ENCODE measurements at places on chromosomes 4 and X.

GRCh38 chrX:78754917-78755316, 7.4 kb downstream of the LPAR4 start:
- no peak for DNase-seq

DNA sequence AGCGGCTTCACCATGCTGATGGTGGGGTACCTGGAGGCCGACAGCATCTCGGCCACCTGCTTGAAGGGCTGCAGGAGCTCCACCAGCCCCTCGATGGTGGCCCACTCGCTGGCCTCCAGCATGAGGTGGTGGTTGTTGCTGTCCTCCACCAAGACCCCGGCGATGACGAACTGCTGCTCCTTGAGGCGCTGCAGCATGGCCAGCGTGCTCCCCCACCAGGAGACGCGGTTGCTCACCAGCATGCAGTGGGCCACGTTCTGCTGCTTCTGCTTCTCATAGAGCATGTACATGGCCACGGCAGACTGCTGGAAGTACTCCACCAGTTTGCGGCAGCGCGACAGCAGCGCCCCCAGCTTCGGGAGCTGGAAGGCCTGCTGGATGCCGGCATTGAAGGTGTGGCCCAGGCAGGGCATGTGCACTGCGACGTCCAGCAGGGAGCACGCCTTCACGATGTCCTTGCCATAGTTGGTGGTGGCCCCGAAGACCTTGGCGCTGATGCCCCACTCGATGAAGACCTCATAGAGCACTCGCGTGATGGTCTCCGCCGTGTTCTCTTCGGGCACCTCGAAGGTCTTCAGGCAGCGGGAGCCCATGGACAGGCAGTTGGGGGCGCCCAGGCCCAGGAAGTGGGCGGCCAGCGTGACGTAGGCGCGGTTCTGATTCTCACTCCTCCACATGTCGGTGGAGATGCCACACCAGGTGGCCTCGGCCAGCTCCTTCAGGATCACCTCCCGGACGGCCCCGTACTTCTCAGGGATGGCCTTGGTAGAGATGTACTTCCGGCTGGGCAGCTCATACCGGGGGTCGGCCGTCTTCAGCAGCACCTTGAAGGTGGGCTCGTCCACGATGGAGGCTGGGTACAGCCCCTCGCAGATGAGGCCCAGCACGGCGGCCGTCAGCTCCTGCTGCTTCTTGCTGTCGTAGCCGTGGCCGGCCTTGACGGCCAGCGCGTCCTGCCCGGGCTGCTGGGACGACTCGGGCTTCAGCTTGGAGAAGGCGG, 11.0 kb downstream of the DHRSX start:
- DNase-seq = no peak

- no peak for DNase-seq
Measured at GRCh38 chr4:125679989-125680388, 365.2 kb downstream of the FAT4 start.

GRCh38 chrX:134423606-134424005, 36.4 kb upstream of the HPRT1 start:
- DNase-seq = no peak

- no peak for DNase-seq
Measured at GRCh38 chrX:41381685-41382084, 47.7 kb downstream of the DDX3X start.

DNA sequence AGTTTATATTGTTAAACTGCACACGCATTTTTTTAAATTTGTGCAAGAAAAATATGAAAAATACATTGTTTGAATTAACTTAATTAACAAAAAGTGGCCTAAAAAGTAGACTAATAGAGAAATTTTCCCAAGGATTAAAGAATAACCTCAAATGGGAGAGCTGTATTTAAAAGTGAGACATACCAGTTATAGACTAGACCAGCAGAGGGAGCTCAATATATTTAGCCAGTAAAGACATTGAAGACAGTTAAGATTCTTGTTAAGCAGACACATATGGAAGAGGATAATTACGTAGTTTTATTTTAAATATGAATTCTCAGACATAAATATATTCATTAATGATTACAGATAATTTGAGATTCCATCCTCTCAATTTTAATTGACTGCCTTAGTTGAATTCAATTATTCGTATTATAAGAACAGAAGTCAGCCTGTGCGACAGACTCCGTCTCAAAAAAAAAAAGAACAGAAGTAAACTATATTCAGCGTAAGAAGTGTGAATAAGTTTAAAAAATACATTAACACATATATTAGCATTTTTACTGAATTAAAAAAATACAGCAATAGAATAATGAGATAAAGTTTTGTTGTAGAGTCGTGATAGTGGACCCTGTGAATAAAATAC, 64.8 kb downstream of the GLRA3 start:
- DNase-seq = no peak

GRCh38 chr4:97412331-97412730, 730.9 kb downstream of the STPG2 start:
- DNase-seq = no peak

DNA sequence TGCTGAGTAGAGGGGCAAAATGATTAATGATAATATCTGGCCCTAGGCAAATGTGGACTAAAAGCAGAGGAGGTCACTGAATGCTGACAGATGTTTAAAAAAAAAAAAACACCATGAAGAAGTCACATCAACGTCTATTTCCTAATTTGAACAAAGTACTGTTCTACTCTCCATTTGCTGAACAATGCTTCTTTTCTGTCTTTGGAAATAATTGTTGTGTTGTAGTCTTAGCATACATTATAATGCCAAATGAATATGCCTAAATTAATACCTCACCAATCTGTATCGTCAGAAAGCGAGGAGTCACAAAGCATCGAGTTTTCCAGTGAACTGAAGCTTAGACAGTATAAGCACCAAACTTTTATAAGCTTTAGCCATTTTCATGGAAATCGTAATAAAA, 140.9 kb upstream of the JADE1 start:
- no peak for DNase-seq

DNA sequence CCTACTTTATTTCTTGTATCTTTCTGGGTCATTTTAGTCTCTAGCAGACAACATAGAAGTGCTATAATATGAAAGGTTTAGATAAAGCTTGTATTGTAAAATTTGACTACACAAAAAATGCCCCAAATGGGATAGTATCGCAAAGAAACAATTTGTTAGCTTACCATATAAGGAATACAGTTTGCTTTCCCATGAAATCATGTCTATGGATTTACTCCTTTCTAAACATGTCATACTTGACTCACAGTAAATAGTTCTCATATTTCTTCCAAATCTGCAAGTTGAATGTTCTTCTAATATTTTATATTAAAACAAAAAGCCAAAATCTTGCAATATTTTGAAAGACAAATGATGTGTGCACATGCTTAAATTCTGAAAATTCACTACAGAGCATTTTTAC, 103.9 kb downstream of the PPA2 start:
- DNase-seq = no peak

DNA sequence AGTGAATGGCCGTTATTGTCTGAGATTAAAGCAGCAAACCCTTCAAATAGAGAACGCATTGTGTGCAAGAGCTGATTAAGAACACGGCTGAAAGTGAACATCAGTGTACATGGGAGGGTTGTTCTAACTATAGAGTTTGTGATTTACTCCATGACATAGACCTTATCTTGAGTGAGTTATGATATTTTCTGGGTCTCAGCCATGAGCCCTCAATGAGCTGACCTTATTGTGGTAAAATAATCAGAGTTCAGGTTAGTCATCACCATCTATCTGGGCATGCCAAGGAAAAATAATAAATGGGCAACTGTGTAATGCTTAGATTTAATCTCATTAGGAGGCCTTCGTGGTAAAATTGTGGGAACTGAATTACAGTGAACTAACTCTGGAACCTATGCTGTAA, 33.2 kb upstream of the CLDN24 start:
- no peak for DNase-seq

DNA sequence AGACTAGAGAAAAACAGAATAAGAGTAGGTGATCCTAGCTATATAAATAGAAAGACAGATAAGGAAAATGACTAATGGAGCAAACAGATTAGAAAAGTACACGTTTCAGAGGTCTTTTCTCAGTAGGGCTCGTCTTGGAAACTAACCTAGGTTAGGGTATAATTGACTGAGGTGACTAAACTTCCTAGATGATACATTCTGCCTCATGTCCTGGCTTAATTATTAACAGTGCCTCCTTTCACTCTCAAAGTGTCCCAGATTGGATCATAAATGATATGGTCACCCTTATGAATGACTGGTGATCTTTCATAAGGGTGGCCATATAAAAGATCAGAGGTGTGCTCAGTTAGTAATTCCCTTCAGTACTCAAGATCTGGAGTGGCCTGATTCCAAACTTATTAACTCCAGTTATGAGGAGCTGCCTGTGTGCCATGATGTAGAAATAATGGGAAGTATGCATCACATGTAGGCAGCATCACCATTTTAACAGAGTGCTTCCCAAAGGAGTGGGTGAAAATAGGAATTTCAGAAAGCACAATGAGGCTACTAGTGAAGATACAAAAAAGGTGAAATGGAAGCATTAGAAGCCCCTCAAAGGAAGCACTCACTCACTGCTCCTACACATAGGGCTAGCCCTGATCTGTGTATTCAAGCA, 14.7 kb upstream of the GRIA3 start:
- no peak for DNase-seq

- DNase-seq = no peak
Measured at GRCh38 chr4:40238008-40238699, 41.3 kb downstream of the RHOH start.

DNA sequence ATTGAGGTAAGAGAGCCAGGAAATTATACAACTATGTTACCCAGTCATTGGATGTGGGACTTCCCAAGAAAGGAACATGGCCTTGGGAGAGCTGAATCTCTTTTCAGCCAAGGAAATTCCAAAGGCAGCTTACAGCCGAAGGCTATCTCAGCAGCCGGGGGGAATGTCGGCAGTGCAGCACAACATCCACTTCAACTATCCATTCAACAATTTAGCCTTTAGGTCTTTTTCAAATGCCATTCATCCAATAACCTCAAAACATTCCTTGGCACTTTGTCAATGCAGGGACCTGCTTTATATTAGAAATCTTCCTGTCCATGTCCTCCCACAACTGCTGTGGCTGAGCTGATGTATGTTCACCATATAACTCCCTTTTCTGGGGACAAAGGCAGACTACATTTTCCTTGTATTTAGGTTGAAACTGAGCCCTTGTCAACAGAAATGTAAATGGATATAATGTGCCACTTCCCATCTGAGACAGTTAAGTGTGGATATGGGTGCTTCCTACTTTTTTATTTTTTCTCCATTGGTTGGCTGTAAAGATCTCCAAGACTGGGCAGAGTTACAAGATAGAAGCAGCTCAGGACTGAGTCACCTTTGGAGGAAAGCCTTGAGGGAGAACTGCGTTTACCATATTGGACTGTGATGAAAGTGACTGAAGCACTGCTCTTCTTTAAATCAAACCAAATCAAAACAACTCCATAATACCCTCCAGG, 94.8 kb downstream of the GPRIN3 start:
- no peak for DNase-seq

DNA sequence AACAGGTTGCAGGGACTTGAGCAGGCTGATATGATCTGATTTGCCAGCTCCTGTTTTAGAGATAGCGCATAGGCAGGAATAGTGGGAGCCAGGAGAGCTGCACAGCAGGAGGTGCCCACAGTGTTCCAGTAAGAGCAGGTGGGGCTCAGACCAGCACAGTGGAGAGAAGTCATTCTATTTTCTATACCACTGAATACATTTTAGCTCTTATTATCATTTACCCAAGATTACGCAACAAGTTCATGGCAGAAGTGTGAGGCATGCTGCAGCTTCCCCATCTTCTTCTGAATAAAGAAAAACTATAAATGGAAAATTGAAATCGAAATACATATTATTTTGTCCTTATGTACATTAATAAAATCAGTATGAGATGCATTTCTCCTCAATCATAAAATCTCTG, 114.7 kb upstream of the EDNRA start:
- no peak for DNase-seq

DNA sequence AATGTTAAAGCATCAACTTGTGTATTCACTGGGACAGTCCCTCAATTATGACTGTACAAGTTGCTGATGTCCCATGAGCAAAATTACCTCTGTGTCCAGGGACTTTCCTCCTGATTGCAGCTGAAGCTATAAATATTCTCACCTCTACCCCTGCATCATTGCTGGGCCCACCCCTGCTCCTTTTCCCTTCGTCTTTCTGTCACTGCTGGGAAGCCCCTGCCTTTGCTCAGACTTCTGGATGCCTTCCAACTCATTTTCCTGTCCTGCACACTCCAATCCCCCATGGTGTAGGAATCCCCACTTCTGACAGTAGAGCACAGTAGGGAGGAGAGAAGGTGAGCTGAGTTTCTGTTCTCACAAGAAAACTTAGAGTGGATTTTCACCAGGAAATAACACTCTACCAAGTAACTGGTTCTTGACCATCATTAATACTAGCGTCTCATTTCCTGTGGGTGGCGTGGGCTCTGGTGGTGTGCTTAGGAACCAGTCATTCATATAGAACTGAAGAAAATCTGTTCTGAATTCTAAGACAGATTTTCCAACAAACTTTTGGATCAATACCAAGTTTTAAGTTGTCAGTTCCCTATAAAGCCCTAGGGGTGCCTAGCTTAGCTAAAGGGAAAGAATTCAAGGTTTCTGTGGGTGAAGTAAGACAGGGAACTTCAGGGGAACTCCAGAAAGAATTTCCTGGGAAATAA, 136.2 kb upstream of the MED14 start:
- DNase-seq = peak; percentile 7

DNA sequence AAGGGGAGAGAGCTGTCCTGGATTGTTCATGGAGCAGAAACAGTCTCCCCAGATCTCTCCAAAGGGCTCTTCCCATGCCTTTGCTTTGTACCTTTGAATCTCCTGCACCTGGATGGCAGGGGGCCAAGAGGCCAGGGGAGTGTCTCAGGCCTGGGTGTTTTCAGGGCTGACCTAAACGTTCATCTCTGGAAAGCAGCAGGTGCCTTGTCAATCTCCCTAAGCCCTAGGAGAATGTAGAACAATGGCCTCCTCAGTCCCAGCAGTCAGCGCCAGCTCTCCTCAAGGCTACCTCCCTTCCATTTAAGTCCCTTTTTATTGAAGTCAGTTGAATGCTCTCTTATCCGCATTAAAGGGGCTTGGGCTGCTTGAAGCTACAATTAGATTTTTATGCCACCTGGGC, 31.2 kb upstream of the NSUN7 start:
- DNase-seq = no peak

- DNase-seq = peak; percentile 1
Measured at GRCh38 chrX:130393451-130394074, 8.1 kb upstream of the GPR119 start.

GRCh38 chrX:88584283-88584682, 162.7 kb upstream of the CPXCR1 start:
- DNase-seq = no peak
